Ecto neural progenitor cell (in vitro differentiated cells): ENCODE measurements at places on chromosomes 4 and X.

GRCh38 chrX:37871626-37872302 lies 24.4 kb upstream of the DYNLT3 start:
- DNase-seq, result no peak

DNA sequence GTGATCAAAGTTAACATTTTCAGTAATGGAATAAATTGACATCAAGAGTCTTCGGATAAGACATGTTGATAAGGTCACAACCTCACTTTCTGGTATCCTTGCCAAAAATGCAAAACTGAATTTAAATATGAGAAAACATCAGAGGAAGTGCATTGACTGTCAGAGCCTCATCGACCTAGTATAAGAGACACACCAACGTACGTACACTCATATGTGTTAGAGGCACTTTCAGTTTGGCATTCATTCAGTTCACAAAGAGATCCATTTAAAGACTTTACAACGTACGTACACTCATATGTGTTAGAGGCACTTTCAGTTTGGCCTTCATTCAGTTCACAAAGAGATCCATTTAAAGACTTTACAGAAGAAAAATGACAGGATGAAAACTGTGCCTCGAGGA lies 280.3 kb downstream of the INPP4B start:
- DNase-seq, result no peak

DNA sequence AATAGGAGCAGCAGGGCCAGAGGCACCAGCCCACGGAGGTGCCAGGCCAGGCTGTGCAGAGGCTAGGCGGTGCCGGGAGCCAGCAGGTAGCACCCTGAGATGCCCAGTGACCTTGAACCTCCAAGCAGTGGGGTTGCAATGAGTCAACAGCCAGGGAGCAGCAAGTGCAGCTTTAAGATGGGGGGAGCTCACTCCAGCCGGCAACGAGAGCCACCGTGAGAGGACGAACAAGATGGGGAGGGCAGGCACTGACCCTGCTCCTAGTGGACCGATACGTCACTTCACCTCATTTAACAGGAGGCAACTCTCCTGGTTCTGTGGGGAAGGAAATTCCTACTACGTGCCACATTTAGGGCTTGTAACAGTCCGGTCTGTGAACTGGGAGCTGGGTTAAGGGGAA lies 4.8 kb downstream of the LETM1 start:
- no peak for DNase-seq

- DNase-seq, result no peak
Observed at GRCh38 chr4:128782076-128782715, 27.3 kb upstream of the JADE1 start.

DNA sequence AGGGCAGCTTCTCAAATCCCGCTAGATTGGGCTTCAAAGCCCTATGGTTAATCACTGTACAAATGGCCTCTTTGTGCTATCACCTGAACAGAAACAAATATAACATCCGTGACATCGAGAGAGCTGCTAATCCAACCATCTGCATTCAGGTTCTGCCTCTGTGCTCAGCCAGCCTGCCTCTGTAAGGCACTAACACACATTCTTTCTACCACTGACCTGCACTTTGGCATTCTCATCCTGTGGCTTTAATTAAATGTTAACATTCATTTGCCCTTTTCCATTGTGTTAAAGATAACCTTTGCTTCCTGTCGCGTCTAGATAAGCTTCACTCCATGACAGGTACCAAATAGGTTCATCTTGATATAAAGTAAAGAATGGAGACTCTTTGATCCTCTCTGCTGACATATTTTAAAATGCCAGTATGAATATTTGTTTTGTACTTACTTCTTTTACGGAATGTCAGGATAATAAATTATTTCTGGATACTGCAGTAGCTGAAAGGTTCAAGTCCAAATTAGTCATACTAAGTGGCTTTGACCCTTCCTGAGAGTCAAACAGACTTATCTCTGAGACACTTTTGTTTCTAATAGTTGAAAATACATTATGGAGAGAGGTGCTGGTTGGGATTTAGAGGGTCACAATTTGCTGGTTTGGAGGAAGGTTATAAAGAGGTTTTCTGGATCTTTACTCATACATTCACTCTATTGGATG lies 505.7 kb downstream of the PACRGL start:
- DNase-seq, result no peak

GRCh38 chrX:28491941-28492340 lies 95.3 kb upstream of the IL1RAPL1 start:
- DNase-seq, result no peak

DNA sequence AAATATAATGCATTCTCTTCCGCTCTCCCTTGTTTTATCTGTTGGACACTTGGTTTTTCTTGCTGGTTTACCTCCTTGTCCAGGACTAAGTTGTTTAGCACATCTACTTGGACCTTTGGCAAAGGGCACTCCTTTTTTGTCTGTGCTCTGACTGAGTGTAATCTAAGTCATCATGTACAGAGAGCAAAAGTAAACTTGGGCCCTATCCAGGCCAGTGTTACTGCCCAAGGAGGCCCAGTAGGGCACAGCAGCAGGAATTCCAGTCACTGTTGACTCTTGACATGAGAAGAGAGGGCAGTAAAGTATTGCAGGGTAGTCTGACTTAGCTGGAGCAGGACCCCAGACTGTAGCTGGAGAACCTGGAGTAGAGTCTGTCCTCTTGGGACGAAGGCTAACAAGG lies 445.5 kb downstream of the ZIC3 start:
- no peak for DNase-seq

DNA sequence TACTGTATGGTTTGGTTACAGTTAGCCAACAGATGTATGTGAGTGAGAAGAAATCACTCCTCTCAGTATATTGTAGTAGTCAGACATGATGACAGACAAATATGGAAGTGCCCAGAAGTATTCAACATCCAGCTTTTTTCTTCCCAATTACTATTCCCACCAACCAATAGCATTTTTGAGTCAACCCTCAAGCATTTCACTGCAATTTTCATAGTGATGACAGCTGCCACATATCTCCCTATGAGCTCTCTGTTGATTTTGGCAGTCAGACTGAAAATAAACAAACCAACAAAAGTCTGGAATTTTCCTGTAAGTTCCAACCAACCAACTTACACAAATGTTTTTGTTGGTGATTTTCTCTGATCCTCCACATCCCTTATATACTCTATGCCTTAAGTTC lies 8.2 kb upstream of the TRAM1L1 start:
- DNase-seq, result no peak

GRCh38 chr4:124132161-124132560 lies 580.4 kb downstream of the ANKRD50 start:
- DNase-seq, result no peak

- DNase-seq, result no peak
Observed at GRCh38 chr4:38062776-38063097, 102.5 kb downstream of the PTTG2 start.

DNA sequence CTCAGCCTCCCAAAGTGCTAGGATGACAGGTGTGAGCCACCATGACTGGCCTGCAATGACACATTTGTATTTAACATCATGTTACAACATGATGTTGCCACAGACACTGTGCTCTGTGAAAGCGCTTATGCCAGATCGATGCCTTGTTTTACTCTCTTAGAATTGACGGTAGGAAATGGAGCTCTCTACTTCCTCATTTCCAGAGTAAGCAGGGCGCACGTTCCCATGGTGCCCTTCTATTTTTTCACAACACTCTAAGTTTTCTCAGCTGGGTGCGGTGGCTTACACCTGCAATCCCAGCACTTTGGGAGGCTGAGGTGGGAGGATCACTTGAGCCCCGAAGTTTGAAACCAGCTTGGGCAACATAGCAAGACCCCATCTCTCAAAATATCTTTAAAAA lies 60.7 kb upstream of the DHRSX start:
- DNase-seq, result no peak
